Substantia nigra (tissue), 51 donors: ENCODE measurements at places on chromosomes 1 and 21.

DNA sequence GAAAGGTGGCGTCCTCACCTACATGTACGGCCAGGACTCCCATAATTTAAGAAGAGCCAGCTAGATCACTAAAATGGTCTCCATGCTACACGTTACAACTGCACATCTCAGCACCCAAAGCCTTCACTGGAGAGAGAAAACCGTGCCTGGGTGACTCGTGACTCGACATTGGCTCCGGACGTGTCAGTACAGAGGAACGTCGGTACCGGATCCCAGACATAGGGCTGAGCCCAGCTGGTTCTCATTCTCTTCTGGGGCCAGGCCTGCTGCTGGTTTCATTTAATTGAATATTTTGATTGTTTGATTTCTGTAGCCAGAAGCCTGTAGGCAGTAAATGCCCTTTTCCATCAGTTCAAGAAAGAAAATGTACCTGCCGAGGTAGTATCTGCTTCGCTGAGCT lies 93.1 kb downstream of the HHIPL2 start:
- no peak for DNase-seq

GRCh38 chr21:42140196-42140934 lies 69.2 kb downstream of the UMODL1 start:
- DNase-seq = no peak

- no peak for DNase-seq
Measured at GRCh38 chr21:45894450-45894825, 87.1 kb upstream of the COL6A1 start.

- no peak for DNase-seq
Measured at GRCh38 chr1:196180847-196181593, 427.2 kb downstream of the KCNT2 start.

GRCh38 chr1:229280037-229280828 lies 9.3 kb downstream of the RAB4A start:
- DNase-seq = no peak
